ENCODE measurements at places on chromosomes 2 and 18. TPM values are rescaled to one million over a fixed set of nuclear protein-coding genes. Genes with fewer than 3 reads are reported as not detected.
A peak's percentile ranks its signal among the peaks of the same experiment; 100 is the strongest.

WDR7 gene
- polyA plus RNA-seq = 33.0 TPM

DNA sequence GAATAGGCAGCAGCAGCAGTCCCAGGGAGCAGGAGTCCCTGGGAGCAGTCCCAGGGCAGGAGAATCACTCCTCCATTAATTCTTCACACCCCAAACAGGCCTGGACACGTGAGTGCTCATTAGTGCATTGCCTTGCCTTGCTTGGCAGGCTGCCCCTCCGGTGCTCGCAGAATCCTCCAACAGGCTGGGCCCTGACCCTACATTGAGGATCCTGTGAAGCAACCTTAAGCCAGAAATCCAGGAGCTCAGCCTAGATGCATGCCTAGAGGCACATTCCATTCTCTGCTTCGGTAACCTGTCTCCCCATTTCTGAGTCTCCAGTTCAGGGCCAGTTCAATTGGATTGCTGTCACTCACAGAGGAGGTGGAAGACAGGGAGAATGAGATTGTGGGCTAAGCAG is 97.4 kb upstream of the LRATD1 start:
- no peaks in the 10 kb centered on the region for H3K27me3 ChIP-seq
- no peaks in the 10 kb centered on the region for H3K4me1 ChIP-seq
- DNase-seq = no peak
- no peak overlapping the region for H3K4me3 ChIP-seq
- H3K27ac ChIP-seq = no peak overlapping the region

DNA sequence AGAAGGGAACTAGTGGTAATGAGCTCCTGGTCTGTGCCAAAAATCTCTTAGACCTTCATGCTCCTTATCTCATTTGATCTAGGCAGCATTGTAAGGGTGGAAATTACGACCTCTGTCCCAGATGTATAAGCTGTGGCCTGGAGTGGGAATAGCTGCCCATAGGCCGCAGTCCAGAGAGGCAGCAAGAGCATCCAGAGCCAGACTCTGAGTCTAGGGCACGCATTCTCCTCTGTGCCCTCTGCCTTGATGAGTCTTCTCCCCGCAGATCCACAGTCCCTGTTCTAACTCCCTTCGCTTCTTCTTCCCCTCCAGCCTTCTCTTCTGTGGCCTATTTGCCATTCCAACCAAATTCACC is 304.6 kb downstream of the MYCN start:
- no peak overlapping the region for H3K4me3 ChIP-seq
- no peaks in the 10 kb centered on the region for H3K36me3 ChIP-seq
- H3K27ac ChIP-seq = no peak overlapping the region
- no peak for DNase-seq
- H3K27me3 ChIP-seq = no peaks in the 10 kb centered on the region

DNA sequence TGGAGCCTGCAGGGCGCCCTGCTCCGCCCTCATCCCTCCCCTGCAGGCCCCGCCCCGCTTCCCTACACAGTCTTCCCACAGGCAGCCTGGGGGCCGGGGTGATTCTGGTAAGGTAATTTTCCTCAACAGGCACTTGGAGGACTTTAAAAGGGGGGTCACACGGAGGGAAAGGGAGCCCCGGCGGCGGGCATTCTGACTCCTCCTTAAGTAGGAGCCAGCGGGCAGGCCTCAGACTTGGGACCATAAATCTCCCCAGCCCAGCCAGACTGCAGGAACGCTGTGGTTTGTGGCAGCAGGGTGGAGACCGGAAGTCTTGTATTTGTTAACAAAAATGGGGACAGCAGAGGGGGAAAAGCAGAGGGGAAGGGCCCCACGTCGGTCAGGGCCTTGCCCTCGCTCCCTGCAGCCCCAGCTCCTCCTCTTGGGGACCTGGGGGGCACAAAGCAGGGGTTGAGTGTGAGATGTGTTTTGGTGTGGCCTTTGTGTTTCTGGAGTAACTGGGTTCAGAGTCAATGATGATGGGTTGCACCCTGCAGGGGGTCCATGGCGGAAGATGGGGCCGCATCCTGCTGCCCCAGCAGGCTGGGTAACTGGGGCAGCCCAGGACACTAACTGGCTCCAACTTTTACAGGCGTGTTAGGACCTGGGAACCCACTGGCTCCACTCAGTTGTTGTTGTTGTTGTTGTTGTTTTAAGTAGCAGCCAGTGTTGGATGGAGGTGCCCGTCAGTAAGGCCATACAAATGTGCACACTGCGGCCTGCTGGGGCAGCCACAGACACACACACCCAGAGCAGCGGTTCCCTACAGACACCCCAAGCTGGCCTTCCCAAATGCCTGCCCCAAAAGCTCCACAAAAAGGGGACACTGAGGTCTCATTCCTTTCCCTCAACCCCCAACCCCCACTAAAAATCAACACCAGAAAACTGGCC is 27.7 kb downstream of the SMAD7 start:
- H3K36me3 ChIP-seq = peaks cover 16% of the 10 kb centered on the region
- no peak for DNase-seq
- H3K4me3 ChIP-seq = no peak overlapping the region
- peaks cover 55% of the 10 kb centered on the region for H3K4me1 ChIP-seq
- H3K27ac ChIP-seq = no peak overlapping the region

PKDCC gene
- not detected for polyA plus RNA-seq

GRCh38 chr18:48833701-48834412 is 116.9 kb downstream of the SMAD7 start:
- peak overlapping the region; percentile 74 for H3K27ac ChIP-seq
- H3K4me3 ChIP-seq = peak overlapping the region; percentile 74
- peaks cover 43% of the 10 kb centered on the region for H3K4me1 ChIP-seq
- peak; percentile 18 for DNase-seq
- H3K36me3 ChIP-seq = no peaks in the 10 kb centered on the region
- no peaks in the 10 kb centered on the region for H3K27me3 ChIP-seq
